Fibroblast of lung (primary cell): ENCODE measurements at places on chromosomes 13 and 19. TPM values are rescaled to one million over a fixed set of nuclear protein-coding genes. Genes with fewer than 3 reads are reported as not detected.

GRCh38 chr13:80454245-80454644 lies 113.3 kb upstream of the SPRY2 start:
- peak; percentile 79 for DNase-seq

DNA sequence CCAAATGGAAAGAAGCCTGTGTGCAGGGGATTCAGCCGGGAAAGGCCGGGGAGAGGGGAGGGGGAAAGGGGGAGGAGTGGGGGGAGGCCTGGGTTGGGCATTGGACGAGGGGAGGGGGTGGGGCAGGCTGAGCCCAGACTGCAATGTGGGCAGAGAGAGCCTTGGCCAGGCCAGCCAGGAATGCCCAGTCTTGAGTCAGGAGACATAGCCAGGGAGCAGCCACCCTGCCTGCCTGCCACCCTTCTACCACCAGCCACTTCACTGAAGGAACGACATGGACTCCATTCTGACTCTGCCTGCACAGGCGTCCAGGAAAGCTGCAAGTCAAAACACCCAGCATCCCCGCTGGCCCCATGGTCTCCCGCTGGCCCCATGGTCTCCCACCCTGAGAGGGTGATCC lies 498 bp downstream of the PROZ start:
- no peak for DNase-seq

DNA sequence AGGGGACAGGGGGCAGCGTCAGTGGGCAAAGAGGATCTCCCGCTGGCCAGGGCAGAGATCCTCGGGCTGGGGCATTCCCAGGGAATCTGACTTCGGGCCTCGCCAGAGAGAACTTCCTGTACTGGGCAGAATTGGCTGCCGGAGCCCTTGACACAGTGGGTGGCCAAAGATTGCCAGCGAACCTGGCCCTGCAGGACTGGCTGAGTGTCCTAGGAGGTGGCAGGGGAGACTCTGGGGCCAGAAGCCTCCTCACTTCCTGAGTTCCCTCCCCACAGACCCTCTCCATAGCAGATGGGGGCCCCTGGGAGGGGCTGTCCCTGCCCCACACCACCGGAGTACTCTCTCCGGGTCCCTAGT lies 19.3 kb downstream of the DPP9 start:
- no peak for DNase-seq

DNA sequence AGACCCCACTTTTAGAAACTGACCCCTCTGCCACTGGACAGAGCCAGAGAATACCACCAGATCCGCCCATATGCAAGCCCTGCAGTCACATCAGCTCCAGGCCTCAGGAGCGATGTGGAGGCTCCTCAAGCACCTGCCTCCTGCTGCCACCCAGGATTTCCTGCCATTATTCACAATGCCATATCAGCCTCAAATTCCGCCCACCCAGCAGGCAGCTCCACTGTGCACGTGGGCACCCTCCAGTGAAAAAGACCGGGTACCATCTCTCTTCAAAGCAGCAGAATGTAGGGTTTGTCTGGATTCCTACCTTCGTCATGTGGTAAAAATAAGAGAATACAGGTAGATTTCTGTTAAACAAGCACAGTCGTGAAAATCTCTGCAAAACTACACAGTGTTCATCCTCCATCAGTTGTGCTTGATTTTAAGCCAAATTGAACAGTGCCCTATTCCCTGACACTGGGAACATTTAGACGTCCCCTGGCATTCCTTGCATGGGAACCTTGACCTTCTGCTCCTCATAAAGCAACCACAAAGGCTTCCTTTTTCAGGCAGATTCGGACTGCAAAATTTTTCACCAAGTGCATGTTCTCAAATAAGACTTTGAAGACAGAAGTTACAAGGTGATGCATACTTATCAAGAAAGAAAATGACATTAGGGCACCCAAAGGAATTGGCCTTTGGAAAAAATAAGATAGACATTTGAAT lies 56.4 kb downstream of the FAM124A start:
- no peak for DNase-seq

DNA sequence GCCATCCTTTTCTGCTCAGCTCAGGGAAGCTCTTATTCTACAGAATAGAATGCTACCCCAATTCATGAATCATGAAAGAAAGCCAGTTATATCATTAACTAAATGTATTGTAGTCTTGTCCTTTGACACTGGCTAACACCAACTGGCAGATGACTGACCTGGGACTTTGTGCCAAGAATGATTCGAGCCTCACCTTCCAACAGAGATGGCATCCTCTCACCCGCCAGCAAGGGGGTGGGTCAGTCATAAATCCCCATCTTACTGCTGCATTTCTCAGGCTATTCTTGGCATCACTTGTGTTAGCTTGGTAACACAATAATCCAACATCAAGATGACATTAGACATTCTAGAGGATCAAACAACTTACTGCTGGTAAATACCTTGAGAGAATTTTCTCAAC lies 1239.8 kb upstream of the MIR17HG start:
- no peak for DNase-seq

DNA sequence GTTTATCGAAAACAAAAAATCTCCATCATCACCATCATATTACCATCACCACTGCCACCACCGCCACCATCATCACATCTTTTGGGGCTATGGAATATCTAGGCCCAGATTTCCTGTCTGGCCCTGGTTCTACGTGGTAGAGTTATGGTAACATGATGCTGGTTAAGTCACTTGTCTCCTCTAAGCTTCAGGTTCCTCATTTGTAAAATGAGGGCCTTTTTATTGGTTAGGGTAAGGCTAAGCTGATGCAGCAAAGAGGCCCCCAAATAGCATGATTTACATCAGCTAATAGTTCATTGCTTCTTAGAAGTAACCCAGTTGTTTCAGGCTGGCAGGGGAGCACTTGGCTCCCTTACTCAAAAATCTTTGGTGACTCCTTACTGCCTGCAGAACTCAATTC lies 37.9 kb downstream of the PCDH8 start:
- DNase-seq: no peak

- no peak for DNase-seq
Measured at GRCh38 chr13:102903659-102904407, 58.0 kb downstream of the ERCC5 start.

DNA sequence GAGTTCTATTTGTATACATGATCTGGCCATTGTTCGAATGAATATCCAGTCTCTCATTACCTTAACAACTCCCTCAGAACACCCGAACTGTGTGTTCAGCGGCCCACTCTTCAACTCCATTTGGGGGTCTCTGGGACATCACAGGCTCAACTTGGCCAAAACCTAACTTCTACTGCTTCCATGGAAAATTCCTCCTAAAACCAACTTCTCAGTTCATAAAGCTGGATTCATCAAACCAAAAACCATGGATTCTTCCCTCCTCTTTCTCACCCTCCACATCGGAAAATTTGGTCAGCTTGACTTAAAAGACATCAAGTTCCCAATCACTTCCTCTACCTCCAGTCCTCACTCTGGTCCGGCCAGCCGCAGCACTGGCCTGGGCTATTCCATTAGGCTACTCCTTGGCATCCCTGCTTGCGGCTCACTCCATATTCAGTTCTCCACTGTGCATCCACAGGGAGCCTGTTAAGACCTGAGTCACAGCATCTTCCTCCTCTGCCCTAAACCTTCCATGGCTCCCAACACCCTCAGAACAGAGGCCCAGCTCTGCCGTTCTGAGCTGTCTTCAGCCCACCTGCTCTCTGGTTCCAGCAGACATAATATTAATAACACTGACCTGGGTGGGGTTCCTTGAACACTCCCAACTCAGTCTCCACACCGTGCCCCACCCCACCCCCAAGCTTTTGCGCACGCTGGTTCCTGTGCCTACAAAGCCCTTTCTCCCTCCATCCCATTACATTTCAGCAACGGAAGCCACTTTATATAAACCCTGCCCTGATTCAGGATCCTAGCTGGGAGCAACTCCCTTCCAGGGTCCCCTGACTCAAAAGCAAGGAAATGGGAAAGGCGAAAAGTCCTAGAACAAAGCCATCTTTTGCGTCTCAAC lies 1.1 kb downstream of the ZNF792 start:
- DNase-seq: no peak

GRCh38 chr13:106274551-106275203 lies 260.8 kb downstream of the EFNB2 start:
- DNase-seq: peak; percentile 58

GRCh38 chr13:60267498-60268202 lies 103.9 kb upstream of the DIAPH3 start:
- peak; percentile 14 for DNase-seq

DNA sequence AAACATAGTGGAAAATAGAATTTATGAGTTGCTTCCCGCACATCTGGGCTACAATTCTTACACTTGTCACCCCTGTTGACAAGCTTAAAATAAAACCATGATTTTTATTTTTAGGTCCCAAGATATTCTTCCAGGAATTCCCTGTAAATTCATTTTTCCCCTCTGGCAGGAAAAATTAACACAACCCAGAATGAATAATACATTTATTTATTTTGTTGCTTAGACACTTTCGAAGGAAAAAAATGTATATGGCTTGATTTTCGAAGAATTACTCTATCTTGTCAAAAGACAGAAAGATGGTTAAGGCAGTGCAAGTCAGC lies 74.4 kb downstream of the LHFPL6 start:
- no peak for DNase-seq

DNA sequence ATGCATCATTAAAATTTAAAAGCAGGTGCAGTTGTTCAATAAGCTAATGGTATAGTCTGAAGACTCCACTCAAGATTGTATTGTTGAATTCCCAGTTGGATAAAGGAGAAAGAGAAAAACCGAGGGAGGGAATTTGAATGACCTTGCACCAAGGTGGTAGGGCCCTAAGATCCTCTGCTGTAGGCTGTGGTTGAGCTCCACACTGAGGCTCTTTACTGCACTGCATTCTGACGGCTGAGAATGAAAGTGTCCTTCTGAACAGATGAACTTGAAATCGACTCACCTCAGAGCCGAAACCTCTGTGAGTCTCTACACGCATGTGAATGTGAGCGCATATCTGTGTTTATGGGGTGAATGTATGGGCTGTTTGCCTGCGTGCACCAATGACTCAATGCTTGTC lies 388.9 kb upstream of the DACH1 start:
- DNase-seq: peak; percentile 56

DNA sequence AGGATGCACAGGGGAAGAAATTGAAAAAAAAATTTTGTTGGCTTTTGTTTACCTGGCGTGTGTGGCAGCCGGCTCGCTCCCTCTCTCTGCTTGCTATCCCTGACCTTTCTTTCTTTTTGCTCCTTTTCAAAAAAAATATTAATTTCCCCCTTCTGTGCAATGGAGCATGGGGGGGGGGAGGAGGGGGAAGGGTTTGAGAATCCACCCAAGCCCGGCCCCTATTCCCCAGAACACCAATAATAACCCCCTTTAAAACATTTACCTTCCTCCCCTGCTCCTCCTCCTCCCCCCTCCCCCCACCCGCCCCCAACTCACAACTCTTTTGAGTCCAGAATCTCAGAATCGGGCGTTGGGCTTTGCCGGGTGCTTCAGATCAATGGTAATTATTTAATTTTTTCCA lies 28.4 kb downstream of the NFIX start:
- DNase-seq: peak; percentile 57

Gene GJB2
- total RNA-seq: under 0.01 TPM in 1 of 2 replicates, not detected in the other

Gene ATP12A
- not detected in 2 replicates for total RNA-seq

Gene C1QTNF9
- under 0.01 TPM in 1 of 2 replicates, not detected in the other for total RNA-seq

Gene CYP4F2
- total RNA-seq: not detected in 2 replicates
